ENCODE measurements at places on chromosomes 4 and X. TPM values are rescaled to one million over a fixed set of nuclear protein-coding genes. Genes with fewer than 3 reads are reported as not detected.

- no peaks in the 10 kb centered on the region for H3K36me3 ChIP-seq
- DNase-seq: no peak
- no peak overlapping the region for H3K4me3 ChIP-seq
- H3K27ac ChIP-seq: no peak overlapping the region
- H3K4me1 ChIP-seq: peaks cover under 1% of the 10 kb centered on the region
Observed at GRCh38 chr4:128663325-128663724, 146.2 kb upstream of the JADE1 start.

GRCh38 chr4:44791831-44792230 is 65.5 kb upstream of the GNPDA2 start:
- H3K36me3 ChIP-seq: no peaks in the 10 kb centered on the region
- no peaks in the 10 kb centered on the region for H3K27me3 ChIP-seq
- no peak overlapping the region for H3K27ac ChIP-seq
- H3K4me3 ChIP-seq: no peak overlapping the region
- DNase-seq: no peak
- no peaks in the 10 kb centered on the region for H3K4me1 ChIP-seq

DNA sequence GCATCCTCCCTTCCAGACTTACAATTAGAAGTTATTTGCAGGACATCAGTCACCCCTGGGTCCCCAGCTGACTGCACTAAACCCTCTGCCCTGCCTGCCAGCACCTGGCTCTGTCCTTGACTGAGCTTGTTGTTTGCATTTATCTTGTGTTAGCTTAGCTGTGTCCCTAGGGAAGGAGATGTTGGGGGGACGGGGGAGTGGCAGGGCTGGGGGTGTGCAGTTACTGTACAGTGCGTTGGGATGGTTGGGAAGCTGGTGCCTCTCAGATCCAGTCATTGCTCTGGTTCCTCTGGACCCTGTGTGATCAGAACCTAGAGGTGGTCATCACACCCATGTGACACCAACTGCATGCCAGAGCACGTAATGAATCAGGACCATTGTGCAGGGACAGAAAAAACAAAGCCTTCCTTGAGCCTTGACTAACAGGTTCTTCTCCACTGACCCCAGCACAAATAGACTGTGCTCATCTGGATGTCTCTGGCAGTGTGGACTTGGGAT is 32.7 kb upstream of the PROM1 start:
- DNase-seq: no peak
- no peak overlapping the region for H3K4me3 ChIP-seq
- no peaks in the 10 kb centered on the region for H3K27me3 ChIP-seq
- no peaks in the 10 kb centered on the region for H3K36me3 ChIP-seq

Gene CENPVL3
- polyA plus RNA-seq: 0.17 TPM

- no peak for DNase-seq
- no peak overlapping the region for H3K27ac ChIP-seq
- no peaks in the 10 kb centered on the region for H3K4me1 ChIP-seq
- no peaks in the 10 kb centered on the region for H3K36me3 ChIP-seq
- H3K4me3 ChIP-seq: no peak overlapping the region
Observed at GRCh38 chrX:28851871-28852270, 264.6 kb downstream of the IL1RAPL1 start.

Gene TCEAL7
- 25.0 TPM for polyA plus RNA-seq

GRCh38 chr4:189502841-189503435 is 437.7 kb upstream of the FRG1 start:
- no peak overlapping the region for H3K27ac ChIP-seq
- no peaks in the 10 kb centered on the region for H3K4me1 ChIP-seq
- H3K27me3 ChIP-seq: no peaks in the 10 kb centered on the region
- H3K4me3 ChIP-seq: no peak overlapping the region

- H3K27me3 ChIP-seq: no peaks in the 10 kb centered on the region
- no peak overlapping the region for H3K27ac ChIP-seq
- H3K4me3 ChIP-seq: no peak overlapping the region
- H3K4me1 ChIP-seq: no peaks in the 10 kb centered on the region
- DNase-seq: no peak
Observed at GRCh38 chr4:181437895-181438294, 805.3 kb upstream of the TENM3 start.

GRCh38 chr4:147605499-147605898 is 11.7 kb upstream of the TMEM184C start:
- H3K4me1 ChIP-seq: no peaks in the 10 kb centered on the region
- H3K36me3 ChIP-seq: no peaks in the 10 kb centered on the region
- H3K27me3 ChIP-seq: no peaks in the 10 kb centered on the region
- H3K4me3 ChIP-seq: no peak overlapping the region
- no peak overlapping the region for H3K27ac ChIP-seq

DNA sequence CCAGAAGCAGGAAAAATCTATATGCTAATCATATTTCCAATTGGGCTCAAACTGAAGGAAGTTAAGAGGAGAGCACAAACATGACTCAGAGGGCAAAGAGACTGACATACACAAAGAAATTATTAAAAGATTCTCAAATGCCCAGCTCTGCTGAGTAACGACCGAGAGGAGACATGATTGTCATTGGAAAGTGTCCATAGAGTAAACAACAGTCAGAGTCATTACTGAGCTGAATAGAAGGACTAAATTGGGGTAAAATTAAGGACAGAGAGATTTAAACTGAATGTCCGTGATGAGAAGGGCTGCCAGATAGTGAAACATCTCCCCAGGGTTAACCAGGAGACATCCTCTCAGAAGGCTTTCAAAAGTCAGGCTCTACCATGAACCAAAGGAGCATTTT is 111.2 kb upstream of the GALNT7 start:
- no peak overlapping the region for H3K27ac ChIP-seq
- H3K4me3 ChIP-seq: no peak overlapping the region
- no peaks in the 10 kb centered on the region for H3K36me3 ChIP-seq
- H3K27me3 ChIP-seq: no peaks in the 10 kb centered on the region
